ENCODE measurements at places on chromosomes 11 and 22.

GRCh38 chr11:17719028-17719937 lies at the start of gene MYOD1:
MYOD1 (plus strand) TSS chr11:17719571; CDS start chr11:17719783, 212 bp downstream.
- DNase-seq = no peak
- no peak within 1 kb of the TSS for H3K27ac ChIP-seq
- no peaks in the 10 kb centered on the region for H3K4me1 ChIP-seq
- peaks cover 31% of the 10 kb centered on the region for H3K27me3 ChIP-seq
- H3K4me3 ChIP-seq = no peak within 1 kb of the TSS
- no peaks in the 10 kb centered on the region for H3K36me3 ChIP-seq

DNA sequence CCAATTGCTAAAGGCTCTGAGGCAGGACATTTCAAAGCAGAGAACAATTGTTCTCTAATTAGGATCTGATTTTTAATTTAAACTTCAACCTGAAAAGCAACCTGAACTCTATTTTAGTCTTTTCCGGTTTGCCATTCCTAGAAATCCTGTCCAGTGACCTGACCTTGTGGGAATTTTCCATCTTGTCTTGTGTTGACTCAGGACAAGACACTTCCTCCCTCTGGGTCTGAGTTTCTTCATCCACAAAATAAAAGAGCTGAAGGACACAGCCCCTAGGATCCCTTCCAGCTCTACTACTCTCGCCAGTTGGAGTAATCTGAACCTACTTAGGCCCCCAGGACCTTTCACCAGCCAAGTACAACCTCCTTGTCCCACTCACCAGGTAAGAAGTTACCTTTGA lies 66.5 kb upstream of the POU2AF1 start:
- H3K4me1 ChIP-seq = peaks cover 30% of the 10 kb centered on the region
- no peak overlapping the region for H3K27ac ChIP-seq
- no peaks in the 10 kb centered on the region for H3K27me3 ChIP-seq
- no peak for DNase-seq
- no peaks in the 10 kb centered on the region for H3K36me3 ChIP-seq
- H3K4me3 ChIP-seq = no peak overlapping the region

GRCh38 chr11:131483877-131484276 lies 113.5 kb downstream of the NTM start:
- no peaks in the 10 kb centered on the region for H3K36me3 ChIP-seq
- no peak overlapping the region for H3K27ac ChIP-seq
- H3K27me3 ChIP-seq = no peaks in the 10 kb centered on the region
- DNase-seq = no peak
- no peaks in the 10 kb centered on the region for H3K4me1 ChIP-seq

- no peak overlapping the region for H3K4me3 ChIP-seq
- no peaks in the 10 kb centered on the region for H3K4me1 ChIP-seq
- H3K27ac ChIP-seq = no peak overlapping the region
- no peaks in the 10 kb centered on the region for H3K36me3 ChIP-seq
Measured at GRCh38 chr11:15159085-15159484, 44.4 kb downstream of the INSC start.

DNA sequence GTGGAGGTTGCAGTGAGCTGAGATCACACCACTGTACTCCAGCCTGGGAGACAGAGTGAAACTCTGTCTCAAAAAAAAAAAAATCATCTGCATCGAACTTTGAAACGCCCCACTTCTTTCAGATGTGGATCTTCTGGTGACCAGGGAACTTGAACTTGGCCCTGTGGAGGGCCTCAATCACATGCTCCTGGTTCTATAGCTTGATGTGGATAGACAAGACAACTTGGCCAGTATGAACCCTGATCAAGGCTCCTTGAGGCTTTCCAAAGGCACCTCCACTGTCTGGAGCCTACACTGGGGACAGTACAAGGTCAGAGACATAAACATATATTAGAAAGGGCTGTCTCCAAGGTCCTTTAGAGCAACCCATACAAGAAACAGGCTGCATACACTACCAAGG lies 30.6 kb downstream of the RAB30 start:
- no peak for DNase-seq
- H3K36me3 ChIP-seq = peaks cover 35% of the 10 kb centered on the region
- peak overlapping the region; percentile 43 for H3K27ac ChIP-seq
- peaks cover 84% of the 10 kb centered on the region for H3K4me1 ChIP-seq
- no peaks in the 10 kb centered on the region for H3K27me3 ChIP-seq
